ENCODE measurements at places on chromosomes 4 and X.

GRCh38 chr4:108051343-108051742 lies 61.7 kb downstream of the HADH start:
- no peak for DNase-seq

DNA sequence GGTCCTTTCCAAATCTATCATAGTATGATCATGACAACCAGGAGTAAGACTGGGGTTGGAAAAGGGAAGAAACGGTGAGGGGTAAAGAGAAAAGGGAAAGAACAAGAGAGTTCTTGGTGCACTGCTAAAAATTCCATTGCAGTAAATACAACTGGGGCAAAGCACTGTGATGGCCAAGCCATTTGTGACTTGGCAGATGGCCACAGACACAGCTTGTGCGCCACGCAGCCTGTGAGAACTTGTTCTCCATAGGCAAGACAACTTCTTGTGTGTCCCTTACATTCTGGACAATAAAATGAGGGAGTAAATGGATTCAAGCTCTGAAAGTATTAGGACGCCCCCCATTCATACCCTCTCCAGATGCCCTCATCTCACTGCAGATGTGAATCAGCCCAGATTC lies 10.9 kb downstream of the MFAP3L start:
- no peak for DNase-seq

GRCh38 chrX:123846577-123847038 lies 13.2 kb upstream of the XIAP start:
- DNase-seq, result no peak

DNA sequence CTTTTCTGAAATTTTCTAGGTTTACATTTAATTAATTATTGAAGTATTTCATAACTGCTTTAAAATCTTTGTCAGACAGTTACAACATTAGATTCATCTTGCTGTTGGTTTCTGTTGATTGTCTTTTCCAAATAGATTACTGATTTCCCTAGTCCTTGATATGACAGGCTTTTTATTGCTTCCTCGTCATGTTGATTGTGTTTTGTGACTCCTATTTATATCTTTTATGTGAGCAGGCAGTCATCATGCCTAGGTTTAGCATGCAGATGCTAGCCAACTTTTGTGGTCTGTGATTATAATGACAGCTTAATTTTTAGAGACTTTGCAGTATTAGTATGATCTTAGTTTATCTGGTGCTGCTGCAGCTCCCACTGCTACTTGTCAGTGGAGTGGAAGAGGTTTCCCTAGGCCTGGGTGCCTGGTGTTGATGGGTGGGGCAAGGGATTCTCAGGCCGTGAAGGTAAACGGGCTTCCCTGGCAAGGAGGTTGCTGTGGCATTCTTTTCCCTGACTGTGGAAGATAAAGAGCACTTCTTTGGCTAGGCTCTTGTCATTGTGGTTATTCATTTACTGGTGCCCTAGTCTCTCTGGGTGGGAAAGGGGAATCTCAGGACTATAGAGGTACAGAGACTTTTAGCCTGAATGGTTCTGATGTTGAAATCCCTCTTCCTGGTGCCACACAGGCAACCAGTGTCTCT lies 65.7 kb downstream of the SERPINA7 start:
- no peak for DNase-seq

GRCh38 chrX:46543441-46543840 lies 1.8 kb downstream of the ZNF674 start:
- DNase-seq, result no peak
